ENCODE measurements at places on chromosomes 5 and 9.

- DNase-seq, result no peak
These were observed 769 bp upstream of the LYRM7 start for GRCh38 chr5:131169810-131170539.

DNA sequence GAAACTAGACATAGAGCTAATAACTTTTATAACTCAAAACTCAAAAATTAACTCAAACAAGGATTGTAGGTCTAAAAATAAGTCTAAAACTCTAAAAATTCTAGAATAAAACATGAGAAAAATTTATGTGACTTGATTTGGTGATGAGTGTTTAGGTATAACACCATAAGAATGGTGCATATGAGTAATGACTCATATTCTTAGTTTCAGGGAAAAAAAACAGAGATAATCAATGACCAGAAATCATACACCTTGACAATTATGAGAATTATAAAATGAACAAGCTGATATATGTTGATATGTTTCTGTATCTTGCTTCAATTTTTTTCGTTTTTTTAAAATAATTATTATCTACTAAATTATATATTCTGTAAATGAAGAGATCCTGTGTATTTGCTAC, 541.2 kb downstream of the PTPRD start:
- DNase-seq, result no peak

DNA sequence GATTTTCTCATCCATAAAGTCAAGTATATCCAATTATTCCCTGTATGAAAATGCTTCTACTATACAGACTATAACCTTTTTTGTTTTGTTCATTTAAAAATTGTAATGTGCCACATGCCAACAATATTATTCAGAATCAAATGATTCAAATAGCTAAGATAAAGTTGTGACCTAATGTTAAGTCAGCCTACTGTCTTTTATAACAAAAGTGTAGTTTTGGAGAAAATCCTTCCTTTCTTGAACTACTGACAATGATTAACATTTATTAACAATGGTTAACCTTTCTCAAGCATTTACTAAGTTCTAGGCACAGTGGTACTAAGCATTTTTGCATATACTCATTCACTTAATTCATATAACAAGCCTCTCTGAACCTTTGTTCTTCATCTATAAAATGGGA, 25.0 kb downstream of the CSF2 start:
- DNase-seq, result no peak

DNA sequence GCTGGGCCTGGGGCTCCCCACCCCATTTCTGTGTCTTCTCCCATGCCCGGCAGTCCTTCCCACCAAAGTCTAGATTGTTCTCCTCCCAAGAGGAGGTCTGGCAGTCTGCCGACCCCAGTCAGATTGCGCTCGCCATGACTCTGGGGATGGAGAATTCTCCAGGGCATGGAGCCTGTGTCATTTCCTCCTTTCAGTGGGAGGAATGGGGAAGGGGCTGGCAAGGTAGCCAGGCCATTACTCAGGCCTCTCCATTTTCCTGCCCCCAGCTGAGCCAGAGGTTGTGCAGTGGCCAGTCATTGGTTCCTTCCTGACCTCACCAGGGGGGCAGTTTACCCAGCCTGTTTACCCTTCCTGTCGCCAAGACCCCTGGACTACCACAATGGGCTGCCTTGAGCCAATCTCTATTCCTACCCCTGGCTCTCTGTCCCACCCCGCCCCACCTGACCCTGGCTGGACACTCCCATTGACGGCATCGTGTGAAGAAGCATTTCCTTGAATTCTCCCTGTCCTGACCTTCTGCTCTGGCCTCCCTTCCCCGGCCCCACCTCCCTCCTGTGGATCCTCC, 628 bp downstream of the SYNPO start:
- DNase-seq, result peak; percentile 50

DNA sequence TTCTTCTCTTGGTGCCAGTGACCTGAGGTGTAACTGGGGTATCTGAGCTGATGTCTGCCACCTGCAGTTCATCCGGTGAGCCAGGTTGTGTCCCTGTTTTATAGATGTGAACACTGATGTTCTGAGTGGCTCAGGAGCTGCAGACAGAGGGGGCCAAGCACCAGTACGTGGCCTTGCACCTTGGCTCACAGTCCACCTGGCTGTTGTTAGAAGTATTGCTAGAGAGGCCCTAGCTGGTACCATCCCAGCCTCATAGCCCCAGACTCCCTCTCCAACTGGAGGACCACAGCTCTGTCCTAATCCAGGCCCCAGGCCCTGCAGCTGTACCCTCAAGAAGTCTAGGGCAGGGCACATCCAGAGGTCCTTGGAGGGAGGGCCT, 16.2 kb downstream of the PHF2 start:
- no peak for DNase-seq

DNA sequence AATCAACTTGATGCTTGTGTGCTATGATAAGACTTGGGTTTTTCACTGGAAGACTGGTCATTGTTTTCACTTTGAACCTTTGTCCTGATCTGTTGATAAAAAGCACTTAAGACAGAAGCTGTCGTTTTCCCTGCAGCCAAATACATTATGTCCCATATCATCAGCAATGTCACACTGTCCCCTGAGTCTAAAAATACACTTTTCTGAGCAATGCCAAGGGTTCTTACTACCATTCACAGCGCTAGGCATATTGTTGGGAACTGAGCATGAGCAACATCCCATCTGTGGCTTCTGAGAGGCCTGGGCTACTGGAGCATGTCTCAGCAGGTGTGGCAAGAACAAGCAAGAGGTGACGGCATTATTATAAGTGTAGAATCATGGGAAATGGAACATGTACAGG, 81.8 kb downstream of the SEMA6A start:
- no peak for DNase-seq

GRCh38 chr9:135343837-135344522, 135.6 kb upstream of the PPP1R26 start:
- no peak for DNase-seq

DNA sequence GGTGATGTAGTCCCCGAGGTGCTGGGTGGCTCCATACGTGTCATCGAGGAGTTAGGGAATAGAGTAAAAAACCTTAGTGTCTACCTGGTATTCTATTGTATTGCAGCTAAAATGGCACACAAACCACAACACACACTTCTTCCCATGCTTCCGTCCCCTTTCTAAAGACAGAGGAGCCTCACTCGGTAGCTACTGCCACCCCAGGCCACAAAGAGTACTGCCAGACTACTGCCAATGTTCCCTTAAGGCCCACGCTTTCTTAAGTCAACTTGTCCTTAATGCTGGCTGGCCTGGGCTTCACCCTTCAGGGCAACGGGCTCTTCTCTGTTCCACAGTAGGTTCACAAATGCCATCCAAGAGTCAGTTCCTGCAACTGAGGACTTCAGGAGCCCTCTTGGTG, 673.0 kb downstream of the ELAVL2 start:
- no peak for DNase-seq

DNA sequence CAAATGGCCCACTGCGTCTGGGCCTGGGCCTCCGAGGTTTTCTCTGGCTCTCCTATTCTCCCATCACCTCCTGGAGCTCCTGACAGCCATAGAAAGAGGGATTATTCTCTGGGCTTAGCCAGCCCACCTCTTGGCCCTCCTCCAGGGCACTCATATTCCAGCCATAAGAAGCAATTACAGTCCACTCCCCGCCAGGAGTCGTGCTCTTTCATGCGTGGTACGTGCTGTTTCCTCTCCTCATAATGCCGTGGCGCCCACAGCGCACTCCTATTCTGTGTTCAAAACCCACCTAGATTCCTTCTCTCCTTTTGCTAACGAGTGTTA, 240.8 kb upstream of the ZNF462 start:
- no peak for DNase-seq

DNA sequence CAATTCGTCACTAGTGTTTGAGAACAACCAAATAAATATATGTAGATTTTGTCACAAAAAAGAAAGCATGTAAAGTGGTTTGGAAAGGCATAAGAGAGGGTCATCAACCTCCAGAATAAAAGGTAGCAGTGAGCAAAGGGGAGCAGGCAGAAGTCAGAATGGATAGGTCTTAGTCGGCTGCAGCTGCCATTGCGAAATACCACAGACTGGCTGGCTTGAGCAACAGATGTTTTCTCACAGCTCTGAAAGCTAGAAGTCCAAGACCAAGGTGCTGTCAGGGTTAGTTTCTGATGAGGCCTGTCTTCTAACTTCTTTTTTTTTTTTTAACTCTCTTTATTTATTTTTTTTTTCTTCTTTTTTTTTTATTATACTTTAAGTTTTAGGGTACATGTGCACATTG, 208.1 kb upstream of the PIK3R1 start:
- DNase-seq, result peak; percentile 90

GRCh38 chr5:14777932-14778791, 93.4 kb downstream of the ANKH start:
- no peak for DNase-seq

GRCh38 chr5:179212870-179213269, 132.4 kb downstream of the ADAMTS2 start:
- no peak for DNase-seq

DNA sequence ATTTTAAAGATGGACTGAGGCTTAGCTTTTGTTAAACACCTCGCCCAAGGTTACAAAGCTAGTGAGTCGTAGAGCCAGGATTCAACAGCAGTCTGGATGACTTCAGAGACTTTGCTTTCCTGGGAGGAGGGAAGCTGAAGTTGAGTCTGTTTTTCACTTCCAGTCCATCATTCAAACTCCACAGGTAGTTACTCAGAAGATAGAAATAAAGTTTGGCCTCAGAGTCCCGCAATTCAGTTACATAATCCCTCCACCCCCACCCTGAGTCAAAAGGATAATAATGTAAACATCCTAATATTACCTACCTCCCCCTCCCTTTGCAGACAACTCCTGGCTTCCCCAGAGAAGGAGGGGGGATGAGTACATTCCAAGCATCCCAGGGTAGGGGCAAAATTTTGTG, 8.1 kb downstream of the HBEGF start:
- DNase-seq, result no peak

DNA sequence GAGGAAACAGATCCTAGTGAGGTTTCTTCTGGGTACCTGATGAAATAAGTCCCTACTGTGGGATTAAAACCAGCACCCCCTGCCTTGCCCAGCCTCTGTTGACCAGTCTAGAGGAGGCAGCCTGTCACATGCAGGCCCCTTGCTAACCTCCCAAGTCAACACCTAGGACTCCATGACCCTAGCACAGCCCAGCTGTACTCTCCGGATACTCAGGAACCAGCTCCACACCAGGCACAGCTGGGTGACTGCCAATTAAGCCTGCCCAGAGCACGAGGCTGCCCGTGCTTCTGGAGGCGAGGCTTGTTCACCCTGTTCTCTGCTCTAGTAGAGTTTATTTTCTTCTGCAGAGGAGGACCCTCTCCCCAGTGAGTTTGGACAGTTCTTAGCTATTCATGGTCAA, 92.5 kb downstream of the SNX24 start:
- DNase-seq, result no peak

GRCh38 chr9:104094534-104095015, 466 bp downstream of the SMC2 start:
- DNase-seq, result no peak

- DNase-seq, result peak; percentile 22
These were observed 9.4 kb upstream of the C5orf15 start for GRCh38 chr5:133977858-133978257.

Measured in skeletal muscle cell (primary cell).